ENCODE measurements at places on chromosomes 12 and 14. TPM values are rescaled to one million over a fixed set of nuclear protein-coding genes. Genes with fewer than 3 reads are reported as not detected.

- no peaks in the 10 kb centered on the region for H3K4me1 ChIP-seq
- H3K36me3 ChIP-seq: no peaks in the 10 kb centered on the region
- no peak overlapping the region for H3K4me3 ChIP-seq
- DNase-seq: peak; percentile 83
These were observed 14.4 kb downstream of the IRF2BPL start for GRCh38 chr14:77014004-77014604.

- no peaks in the 10 kb centered on the region for H3K27me3 ChIP-seq
- no peak overlapping the region for H3K4me3 ChIP-seq
- no peaks in the 10 kb centered on the region for H3K36me3 ChIP-seq
- peak; percentile 71 for DNase-seq
- peak overlapping the region; percentile 81 for H3K27ac ChIP-seq
These were observed 35.7 kb downstream of the RIN3 start for GRCh38 chr14:92549105-92549858.

DNA sequence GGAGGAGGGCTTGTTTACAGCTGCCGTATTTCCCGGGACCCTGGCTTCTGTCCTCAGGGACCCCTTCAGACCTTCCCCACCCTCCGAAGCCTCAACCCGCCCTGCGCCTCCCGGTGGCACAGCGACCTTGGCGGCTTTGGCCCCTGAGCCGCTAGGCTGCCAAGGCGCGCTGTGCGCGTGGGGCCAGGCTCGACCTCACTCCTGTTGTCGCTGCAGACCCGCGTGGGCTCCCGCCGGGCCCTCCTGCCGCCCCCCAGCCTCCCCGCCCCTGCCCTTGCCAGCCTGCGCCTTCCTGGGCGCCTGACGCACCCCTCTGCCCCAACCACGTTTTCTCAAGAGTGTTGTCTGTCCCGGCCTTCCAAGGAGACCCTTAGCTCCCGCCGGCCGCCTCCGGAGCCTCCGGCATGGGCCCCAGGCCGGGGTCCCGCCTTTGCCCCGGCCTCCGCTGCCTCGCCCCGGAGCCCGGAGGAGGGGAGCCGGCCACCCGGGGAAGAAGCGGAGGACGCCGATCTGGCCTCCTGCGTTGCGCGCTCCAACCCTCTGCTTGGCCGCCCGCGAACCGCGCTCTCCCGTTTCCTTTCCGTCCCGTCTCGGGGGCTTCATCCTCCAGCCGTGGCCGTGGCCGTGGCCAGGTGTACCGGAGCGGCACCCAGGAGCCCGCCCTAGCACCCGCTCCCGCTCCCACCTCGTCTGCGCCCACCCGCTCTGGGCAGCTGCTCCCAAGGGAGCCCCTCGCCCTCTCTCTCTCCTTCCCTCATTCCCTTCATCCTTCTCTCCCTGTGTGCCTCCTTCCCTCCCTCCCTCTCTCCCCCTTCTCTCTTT lies 19.9 kb downstream of the PPP2R5C start:
- H3K27me3 ChIP-seq: no peaks in the 10 kb centered on the region
- peak overlapping the region; percentile 70 for H3K27ac ChIP-seq
- no peaks in the 10 kb centered on the region for H3K36me3 ChIP-seq
- peaks cover 13% of the 10 kb centered on the region for H3K4me1 ChIP-seq
- no peak overlapping the region for H3K4me3 ChIP-seq
- peak; percentile 52 for DNase-seq

- no peaks in the 10 kb centered on the region for H3K27me3 ChIP-seq
- no peaks in the 10 kb centered on the region for H3K4me1 ChIP-seq
- no peak overlapping the region for H3K27ac ChIP-seq
- no peak for DNase-seq
- no peaks in the 10 kb centered on the region for H3K36me3 ChIP-seq
- no peak overlapping the region for H3K4me3 ChIP-seq
These were observed 555.1 kb downstream of the FOXG1 start for GRCh38 chr14:29321646-29322045.

DNA sequence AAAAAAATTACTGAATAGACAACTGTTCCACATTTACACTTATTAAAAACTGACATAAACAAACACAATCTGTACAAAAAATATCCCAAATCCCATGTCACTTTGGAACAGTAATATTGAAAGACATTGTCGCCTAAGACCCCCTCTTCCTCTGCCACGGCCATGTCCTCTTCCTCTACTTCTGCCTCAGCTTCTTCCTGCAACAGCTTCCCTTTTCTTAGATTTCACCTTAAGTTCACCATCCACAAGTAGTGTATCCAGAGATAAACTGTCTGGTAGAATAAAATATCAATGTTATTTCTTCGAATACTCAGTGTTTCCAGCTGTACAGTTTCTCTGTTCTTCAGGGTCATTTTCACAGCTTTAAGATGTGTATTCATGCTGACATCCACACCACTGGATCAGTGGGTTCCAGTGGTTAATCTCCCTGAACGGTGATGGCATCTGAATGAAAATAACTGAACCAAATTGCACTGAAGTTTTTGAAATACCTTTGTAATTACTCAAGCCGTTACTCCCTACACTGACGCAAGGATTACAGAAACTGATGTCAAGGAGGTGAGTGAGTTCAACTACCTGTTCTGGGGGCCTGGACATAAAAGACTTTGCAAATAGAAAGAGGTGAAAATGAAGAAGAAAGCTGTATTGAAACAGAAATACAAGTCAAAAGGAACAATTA lies 208.5 kb downstream of the C12orf50 start:
- H3K36me3 ChIP-seq: no peaks in the 10 kb centered on the region
- H3K4me3 ChIP-seq: no peak overlapping the region
- H3K4me1 ChIP-seq: peaks cover 5% of the 10 kb centered on the region
- DNase-seq: no peak

The CCDC175 gene
- total RNA-seq: not detected
